ENCODE measurements at places on chromosomes 5 and 9.

DNA sequence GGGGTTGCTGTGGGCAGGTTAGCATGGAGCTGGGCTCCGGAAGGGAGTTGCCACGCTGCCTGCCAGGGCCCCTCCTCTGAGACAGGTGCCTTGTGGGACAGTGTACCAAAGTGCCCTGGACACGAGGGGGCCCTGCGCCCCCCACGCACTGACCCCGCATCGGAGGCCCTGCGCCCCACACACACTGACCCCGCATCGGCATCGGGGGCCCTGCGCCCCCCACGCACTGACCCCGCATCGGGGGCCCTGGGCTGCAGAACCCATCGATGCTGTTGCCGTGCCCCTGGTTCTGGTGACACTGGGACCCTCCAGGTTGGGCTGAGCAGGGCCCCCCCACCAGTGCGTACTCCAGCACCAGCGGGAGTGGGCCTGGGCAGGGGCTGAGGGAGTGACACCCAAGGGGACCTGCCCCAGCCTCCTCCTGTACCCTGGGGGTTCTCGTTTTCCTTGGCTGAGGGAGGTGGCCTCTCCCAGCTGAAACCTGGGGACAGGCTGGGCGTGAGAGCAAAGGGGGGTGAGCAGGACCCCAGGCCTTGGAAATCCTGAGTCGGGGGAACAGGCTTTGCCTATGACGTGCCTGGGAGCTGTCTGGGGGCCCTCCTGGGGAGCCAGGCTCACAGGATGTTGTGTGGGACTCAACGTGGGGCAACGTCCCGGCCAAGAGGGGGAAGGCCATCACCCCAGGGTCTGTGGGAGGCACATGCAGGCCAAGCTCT is 6.9 kb downstream of the SAPCD2 start:
- no peak for DNase-seq

DNA sequence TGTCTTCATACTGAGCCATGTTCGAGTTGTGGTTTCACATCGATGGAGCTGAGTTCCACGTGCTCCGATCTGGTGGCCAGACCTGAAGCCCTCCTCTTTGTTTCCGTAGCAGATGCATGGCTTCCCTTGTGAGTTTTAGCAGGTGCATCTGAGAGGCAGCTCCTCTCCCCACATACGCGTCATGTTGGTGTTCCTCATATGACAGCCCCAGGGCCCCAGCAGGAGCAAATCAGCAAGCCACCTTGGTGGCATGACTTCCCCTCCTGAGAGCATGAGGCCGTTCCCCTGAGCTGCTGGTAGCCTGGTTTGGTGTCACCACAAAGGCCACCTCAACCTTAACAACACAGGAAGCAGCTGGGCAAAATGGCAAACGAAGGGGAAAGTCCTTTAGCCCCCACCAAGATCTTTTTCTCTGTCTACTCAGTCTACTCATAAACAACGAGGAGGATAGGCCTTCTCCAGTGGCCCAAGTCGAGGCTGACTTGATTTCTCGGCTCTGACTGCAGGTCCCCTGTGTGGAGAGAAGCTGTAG is 5.9 kb downstream of the CYFIP2 start:
- no peak for DNase-seq

GRCh38 chr5:106860398-106861044 is 810.2 kb downstream of the EFNA5 start:
- no peak for DNase-seq

GRCh38 chr5:63935103-63935502 is 27.1 kb downstream of the HTR1A start:
- DNase-seq, result no peak

GRCh38 chr5:1751864-1752822 is 47.5 kb downstream of the MRPL36 start:
- no peak for DNase-seq

DNA sequence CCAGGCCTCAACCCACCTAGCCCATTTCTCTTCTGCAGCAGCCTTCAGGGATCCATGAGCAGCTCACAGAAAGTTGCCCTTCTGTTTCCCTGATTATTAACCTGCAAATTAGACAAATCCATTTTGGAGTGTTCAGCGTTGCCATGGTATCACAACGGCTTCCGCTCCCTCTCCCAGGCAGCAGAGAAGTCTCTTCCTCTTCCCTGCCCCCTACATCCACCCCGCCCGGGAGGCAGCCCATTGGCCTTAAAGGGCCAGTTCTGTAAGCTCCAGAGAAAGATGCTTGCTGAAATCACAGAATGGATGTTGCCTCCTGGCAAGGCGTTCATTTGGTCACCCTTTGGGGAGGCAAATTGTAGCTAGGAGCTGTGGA is 47.7 kb upstream of the BOD1 start:
- no peak for DNase-seq

DNA sequence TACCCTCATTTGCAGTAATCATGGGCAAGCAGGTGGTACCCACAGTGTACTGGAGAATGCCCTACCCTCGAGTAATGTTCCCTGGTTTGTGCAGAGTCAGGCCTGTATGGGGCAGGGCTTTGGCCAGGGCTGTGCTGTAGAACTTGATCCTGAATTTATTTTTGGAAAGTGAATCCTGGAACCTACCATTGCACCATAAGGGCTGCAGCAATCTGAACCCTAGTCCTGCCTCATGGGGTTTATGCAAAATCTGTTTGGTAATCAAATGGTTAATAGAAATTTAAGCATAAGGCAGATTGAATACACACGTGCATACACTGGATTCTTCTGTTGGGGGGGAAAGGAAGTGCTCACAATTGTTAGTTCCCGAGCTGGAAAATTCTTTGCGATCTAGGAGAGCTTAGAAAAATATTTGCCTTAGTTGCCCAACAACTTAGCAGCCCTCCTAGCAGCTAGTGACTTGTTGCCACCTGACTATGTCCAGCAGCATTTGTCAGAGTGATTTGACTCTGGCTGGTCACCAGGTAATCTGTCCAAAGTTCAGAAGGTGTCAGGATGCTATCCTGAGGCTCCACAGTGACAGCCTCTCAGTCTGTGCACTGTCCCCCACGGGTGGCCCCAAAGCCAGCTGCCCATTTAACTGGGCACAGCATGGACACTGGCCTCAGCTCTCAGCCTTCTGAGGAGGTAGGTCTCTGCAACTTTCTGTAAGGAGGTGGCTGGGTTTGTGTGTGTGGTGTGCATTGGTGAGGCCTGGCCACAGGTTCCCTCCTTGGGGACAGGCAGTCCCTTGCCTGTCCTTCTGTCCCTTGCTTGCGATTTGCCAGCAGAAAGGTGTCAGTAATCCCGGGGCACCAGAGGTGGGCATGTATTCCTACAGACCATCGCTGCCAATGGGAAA is 8.3 kb downstream of the MVB12B start:
- no peak for DNase-seq

- no peak for DNase-seq
Measured at GRCh38 chr5:40976041-40976440, 66.7 kb downstream of the C7 start.

DNA sequence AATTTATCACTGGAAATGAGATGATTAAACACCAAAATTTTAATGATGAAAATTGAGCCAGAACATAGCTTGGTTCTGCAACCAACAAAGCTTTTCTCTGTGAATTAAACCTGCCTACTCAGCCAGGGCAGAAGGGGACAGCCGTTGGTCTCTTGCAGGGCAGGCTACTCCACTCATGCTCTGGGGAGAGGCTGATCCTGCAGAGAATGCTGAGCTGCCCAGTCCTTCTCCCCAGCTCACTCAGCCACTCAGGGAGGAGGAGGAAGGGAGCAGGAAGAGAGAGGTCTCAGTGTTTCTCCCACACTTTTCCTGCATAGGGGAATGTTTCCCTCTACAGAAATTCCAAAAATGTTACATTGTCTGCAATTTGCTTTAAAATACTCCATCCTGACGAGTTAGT is 40.4 kb upstream of the HMHB1 start:
- no peak for DNase-seq

DNA sequence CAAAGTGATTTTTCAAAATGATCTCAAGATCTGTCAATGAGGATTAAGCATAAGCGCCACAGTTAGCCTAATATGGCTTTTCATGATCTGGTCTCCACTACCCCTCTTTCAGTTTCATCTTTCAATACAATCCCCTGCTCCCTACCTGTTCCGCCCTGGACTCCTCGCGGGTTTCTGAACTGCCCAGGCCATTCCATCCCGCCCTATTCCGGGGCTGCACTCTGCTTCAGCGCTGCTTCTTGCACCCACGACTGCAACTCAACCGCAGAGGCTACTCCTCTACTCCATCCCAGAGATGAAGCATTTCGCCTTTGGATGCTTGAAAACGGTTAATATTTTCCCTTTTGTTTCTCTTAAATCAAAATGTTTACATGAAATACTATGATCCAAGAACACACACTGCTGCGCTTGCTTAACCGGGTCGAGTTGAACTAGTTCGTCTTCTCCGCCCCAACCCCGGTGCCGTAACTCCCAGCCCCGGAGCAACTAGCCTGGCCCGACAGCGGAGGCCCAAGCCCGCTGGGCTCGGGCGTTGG is 716 bp upstream of the OTULIN start:
- DNase-seq, result peak; percentile 43

GRCh38 chr9:95870352-95870751 is 5.1 kb upstream of the ERCC6L2 start:
- no peak for DNase-seq

DNA sequence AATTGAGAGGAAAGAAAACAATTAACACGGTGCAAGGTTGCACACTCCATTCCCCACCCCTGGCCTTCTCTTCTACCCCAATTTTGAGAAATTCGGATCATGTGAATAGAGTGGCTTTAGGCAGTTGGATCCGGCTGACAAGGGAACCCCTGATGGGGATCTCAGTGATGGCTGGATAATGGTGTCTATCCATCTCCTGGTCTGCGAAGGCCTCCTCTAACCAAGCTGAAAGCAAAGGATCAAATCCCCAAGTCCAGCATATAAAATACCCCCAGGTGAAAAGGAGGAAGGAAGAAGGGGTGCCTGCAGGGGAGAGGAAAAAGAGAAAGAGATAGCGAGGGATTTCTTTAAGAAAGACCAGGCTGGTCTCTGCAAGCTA is 16.0 kb downstream of the NR2F1 start:
- no peak for DNase-seq

- DNase-seq, result no peak
Measured at GRCh38 chr5:158560170-158560569, 539.5 kb downstream of the EBF1 start.

DNA sequence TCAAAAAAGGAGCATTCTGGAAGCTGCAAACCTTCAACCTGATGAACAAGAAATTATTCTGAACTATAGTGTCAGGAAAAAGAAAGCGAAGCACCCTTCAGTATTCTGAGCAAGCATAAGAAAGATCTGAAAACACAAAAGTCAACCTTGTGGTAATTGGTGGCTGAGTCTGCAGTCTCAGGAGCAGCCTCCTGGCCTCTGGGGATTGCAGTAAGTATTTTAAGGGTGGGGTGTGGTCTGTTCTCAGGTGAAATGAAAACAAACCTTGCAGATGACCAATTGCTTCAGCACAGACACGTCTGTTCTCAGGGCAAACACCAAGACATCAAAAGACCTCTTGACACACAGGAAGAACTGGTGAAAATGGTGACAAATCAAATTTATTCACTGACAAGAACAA is 147.8 kb upstream of the RAPGEF1 start:
- DNase-seq, result no peak

GRCh38 chr5:98307811-98308210 is 465.7 kb upstream of the RGMB start:
- no peak for DNase-seq

GRCh38 chr5:101678481-101679193 is 617.4 kb downstream of the SLCO4C1 start:
- DNase-seq, result peak; percentile 64

DNA sequence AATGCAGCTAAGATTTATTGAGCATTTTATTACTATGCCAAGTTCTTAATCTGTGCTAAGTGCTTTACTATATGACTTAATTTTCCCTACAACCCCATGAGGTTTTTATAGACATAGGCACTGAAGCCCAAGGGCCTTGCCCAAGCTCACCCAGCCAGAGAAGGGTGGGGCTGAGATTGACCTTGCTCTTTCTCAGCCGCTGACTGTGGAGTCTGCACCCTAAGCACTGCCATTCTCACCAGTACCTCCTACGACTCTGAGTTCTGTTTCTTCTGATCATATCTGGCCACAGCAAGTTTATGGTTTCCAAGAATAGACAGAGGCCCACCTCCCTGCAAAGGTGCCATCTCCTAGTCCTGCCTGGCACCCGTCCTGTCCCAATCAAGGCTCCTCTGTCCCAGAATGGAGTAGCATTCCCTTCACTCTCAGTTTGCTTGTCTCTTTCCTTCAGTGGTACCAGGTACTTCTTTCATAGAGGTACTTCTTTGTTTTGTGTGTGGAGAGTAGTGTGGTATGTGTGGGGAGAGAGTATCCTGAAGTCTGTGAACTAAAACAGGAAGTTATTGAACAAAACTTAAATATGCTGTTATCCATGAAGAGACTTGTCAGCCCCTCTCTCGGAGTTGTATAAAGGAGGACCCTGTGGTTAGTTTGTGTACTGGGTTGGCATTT is 42.6 kb downstream of the CSF1R start:
- DNase-seq, result no peak

DNA sequence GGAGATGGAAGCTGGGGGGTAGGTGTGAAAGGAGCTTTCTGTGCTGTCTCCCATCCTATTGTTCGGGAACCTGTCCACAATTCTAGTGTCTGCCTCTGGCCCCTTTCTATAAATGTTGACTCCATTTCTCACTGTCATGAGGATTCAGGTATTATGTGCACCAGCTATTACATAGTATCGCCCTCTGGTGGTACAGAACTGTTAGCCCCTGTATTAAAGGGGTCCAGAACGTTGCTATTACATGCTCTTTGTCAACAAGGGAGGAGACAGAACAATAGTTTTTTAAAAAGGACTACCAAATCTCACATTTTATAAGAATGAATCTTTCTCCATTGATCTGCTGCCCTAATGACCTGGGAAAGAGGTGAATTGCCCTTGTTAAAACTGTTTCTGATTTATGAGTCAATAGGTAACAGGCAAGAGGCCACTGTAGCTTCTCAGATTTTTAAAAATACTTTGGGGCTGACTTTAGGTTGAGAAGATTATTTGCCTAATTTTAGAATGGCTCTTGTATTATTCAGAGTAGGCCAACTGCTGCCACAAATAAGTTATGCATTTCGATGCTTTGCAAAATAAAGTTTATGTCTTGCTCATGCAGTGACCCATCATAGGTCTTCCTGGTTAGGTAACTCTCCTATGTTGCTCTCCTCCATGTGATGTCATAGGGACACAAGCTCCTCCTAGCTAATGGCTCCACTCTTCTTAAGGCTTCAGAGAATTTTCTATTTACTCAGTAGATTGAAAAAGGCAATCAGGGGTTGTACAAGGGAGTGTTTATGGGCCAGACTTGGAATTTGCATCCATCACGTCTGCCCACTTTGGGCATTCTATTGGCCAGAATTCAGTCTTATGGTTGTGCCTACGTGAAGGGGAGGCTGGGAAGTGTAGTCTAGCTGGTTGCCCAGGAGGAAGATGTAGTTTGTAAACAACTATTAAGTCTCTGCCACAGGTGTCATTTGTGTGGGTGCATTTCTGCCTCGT is 20.8 kb downstream of the DCANP1 start:
- peak; percentile 70 for DNase-seq

Measured in GM03348 (cell line).